Stimulated activated CD4-positive, alpha-beta T cell treated with anti-CD3 and anti-CD28 coated beads, TNF-alpha, amount 100 ng/mL, for 1 hour (primary cell): ENCODE measurements at places on chromosomes 4 and X.

DNA sequence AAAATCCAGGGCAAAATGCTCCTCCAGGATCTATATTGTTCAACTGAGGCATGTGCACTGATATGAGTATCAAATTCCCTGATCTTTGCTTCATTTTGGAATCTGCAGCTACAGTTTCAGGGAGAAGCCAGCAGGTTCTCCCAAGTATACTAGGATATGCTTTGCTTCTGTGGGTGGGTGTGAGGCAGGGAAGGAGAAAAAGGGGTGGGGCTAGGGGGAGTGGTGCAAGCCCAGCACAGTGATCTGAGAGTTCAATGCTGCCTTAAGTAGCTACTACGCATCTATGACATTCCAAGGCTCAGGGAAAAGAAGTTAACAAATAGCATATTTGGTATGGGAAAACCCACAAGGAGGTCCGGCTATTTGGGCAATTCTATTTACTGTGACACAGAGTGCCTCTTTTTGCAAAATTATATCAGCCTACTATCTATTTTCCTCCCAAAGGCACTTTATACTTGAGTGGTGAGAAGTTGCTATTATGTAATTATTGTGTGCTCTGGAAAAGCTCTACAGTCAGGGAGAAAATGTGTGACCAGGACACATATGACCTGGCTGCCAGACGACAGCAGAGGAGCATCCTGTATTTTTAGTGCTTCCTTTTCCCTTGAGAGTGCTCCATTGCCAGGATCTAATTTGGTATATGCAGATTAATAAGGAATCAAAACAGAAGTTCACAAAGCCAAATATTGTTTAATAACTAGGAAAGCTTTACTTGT lies 162.0 kb downstream of the RNF150 start:
- no peak for DNase-seq

DNA sequence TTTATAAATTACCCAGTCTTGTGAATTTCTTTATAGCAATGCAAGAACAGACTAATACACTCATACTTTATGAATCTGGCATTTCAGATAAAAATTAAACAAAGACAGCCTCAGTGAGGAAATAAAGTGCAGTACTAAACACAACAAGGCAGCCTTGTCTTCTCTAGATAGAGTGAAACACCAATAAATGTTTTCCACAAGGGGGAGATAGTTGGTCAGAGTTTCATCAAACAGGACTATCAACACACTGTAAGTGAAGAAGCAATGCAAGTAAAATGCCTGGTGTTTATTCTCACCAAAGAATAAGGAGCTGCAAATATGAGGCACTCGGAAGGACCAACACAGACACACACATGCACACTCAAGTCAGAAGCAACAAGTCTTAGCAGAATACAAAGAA lies 62.8 kb downstream of the FAM9B start:
- DNase-seq, result no peak

DNA sequence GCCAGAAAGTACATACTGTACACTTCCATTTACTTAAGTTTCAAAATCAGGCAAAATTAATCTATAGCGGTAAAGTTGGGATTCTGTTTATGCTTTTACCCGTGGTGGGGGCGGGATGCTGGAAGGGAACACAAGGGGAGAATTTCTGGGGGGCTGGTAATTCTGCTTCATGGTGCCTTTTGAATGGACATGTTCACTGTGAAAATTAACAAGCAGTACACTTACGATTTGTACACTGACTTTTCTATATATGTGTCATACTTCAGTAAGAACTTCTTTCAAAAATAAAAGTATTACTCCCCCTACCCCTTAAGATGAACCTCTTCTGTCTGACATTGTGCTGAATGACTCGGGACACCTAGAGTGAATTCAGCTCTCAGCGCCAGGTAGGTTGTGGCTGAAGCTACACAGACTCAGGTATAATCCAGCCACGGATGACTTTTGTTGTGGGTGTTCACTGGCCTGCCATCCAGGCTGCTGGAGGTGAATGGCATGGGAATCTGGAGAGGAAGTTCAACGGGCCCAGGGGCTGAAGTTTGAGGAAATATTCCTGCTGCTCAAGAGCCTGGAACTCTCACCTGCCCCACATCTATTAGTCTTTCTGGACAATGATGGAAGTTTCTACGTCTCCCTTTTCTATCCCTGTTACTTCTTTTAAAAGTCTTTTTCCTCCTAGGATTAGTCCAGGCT lies 7.3 kb upstream of the TCEANC start:
- no peak for DNase-seq

DNA sequence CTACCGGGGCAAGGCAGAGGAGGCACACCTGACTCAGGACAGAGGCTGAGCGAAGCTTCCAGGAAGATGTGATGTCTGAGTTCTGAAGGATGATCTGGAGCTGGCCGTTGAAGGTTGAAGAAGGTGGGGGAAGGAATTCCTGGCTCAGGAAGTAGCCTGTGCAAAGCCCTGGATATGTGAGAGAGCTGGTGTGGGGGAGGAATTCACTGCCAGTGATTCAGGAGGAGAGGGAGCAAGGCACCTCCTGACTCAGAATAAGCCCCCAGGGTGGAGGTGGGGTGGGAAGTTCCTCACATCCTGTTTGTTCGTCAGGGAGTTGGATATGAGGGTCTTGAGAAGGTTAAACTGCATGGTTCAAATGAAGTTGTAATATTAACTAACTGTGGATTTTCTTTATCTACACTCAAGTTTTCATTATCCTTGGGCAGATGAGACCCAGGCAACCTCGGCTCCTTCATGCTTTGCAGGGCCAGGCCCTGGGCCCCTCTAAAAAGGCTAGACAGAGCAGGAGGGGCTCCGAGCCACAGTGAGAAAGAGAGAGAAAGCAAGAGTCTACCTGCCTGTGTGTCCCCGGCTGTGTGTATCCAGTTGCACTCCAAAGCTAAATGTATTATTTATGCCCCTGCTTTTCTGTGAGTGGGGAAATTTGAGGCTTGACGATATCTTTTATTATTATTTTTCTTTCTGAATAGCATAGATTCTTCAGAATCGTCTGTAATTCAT lies 7.1 kb downstream of the NHSL2 start:
- DNase-seq, result no peak

GRCh38 chrX:40006106-40007017 lies 91.4 kb downstream of the BCOR start:
- no peak for DNase-seq

DNA sequence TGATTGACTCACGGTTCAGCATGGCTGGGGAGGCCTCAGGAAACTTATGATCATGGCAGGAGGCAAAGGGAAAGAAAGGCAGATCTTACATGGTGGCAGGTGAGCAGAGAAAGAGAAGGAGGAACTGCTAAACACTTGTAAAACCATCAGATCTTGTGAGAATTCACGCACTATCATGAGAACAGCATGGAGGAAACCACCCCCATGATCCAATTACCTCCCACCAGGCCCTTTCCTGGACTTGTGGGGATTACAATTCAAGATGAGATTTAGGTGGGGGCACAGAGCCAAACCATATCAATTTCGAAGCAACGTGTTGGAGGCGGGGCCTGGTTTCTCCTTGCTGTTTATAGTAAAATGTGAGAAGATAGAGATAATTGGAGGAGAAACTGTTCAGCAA lies 167.4 kb downstream of the GABRB1 start:
- DNase-seq, result no peak
